ENCODE measurements at places on chromosomes 3 and 15. TPM values are rescaled to one million over a fixed set of nuclear protein-coding genes. Genes with fewer than 3 reads are reported as not detected.

DNA sequence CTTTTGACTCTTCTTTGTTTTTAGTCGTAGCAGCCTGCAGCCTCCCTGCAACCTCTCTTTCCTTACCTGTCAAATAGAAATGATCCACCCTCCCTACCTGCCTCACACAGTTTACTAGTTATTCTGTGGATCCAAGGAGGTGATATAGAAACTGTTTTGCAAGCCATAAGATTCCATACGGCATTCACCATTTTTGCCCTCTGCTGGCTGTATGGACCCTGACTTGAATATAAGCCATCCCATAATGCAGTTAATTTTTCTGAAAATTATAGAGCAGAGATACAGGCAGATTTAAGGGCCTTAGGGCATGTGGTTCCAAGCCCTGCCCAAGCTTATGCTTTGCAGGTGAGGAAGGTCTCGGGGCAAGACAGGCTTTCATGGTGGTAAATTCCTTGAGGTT lies 63.8 kb downstream of the CPN2 start:
- no peak for DNase-seq

DNA sequence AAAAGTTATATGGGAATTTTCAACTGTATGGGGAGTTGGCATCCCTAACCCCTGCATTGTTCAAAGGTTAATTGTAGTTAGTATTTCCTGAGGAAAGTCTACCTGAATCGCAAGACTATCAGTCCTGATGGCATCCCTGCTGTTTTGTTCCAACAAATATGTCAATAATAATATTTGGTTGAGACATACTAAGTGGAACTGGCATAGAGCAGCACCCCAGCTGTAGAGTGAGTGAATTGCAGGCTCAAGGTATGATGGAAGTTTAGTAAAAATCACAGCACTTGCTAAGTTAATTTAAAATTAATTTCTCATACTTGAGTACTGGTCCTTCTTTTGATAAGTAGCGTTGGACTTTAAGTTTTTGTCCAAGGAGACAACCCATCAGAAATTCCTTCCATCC lies 18.0 kb upstream of the COMMD2 start:
- DNase-seq: no peak

DNA sequence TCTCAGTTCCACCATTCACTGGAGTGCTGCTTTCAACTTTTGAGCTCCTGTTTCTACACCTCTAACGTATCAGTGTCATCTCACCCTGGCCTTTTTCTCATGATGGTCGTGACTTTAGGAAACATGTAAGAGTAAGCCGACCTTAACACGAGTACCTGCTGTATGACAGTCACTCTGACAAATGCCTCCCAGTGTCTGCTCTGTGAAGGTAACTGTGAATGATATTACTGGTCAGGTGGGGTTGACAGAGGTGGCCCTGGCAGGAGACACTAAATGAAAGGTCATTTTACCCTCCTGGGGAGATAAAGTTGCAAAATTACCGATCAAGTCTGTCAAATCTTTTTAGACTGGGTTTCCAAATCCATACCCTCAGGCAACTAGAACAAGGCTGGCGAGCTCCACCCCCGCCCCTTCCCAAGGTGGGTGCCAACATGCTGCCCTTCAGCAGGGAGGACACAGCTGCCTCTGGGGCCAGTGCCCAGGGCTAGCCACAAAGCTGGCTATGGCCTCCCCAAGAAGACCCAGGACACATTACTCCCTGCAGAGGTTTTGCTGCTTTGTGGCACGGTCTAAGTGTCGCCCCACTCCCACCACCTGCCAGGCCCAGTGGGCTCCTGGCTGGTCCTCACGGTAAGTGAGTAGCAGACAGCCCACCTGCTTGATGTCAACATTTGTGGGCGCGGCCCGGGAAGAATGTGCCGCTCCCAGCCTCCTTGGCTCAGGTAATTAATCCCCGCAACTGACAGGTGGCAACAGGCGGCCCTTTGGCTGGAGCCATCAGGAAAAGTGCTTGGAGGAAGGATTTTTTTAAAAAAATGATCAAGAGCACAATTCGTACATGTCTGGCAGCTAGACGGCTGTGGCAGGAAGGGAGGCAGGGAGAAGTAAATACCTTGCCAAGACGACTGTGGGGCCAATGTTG lies 211.8 kb downstream of the TP63 start:
- DNase-seq: no peak

DNA sequence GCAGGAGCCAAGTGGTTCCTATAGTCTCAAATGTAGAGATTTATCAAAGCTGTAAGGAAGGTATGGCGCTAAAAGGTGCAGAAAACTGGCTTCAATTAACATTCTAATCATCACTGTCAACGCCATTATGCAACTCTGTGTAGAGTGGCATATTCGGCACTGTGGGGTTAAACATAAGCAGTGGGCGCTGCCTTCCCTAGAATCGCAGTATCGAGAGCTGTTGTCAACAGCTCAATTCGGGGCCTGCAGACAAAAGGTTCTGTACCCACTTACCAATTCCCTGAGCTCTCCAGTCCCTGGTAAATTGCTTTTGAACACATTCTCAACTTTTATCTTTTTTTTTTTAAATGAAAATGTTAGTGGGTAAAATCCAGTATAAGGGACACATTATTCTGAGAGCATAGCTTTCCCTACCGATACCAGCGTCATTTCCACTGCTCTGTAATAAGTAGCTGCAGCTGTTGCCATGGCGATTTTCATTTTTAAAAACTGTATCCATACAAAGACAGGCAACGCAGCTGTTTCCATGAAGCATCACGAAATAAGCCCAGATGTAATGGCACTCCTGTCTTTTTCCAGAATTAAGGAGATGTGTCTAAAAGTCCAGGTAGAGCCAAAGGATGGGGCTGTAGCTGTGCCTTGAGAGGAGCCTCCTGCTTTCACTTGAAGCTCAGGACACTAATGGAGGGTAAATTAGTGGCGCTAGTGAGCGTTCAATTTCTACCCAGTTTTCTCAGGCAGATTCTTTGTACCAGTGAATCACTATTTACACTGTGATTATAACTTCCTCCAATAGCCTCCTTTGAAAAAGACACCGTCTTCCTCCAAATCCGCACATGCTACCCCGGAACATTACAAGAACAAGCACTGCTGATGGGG lies 250.3 kb downstream of the SLC9A9 start:
- DNase-seq: no peak

- DNase-seq: no peak
Observed at GRCh38 chr3:172262991-172263608, 185.2 kb downstream of the GHSR start.

DNA sequence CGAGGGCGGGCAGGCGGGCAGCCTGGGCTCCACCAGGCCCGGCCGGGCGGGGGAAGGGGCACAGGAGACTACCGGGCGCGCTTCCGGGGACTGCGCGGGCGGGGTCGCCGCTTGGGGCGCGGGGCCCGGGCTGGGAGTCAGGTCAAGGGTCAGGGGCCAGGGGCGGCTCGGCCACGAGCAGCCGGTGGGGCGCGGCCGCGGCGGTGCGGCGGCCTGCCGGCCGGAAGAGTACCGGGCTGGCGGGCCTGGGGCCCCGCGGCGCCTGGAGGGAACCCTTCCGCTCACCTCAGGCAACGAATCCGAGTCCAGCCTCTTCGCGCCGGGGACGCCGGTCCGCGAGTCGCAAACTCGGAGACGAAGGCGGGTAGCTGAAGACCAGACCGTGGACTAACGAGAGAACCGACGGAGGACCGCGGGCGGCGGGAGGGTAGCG lies 225 bp downstream of the RHOA start:
- DNase-seq: no peak

DNA sequence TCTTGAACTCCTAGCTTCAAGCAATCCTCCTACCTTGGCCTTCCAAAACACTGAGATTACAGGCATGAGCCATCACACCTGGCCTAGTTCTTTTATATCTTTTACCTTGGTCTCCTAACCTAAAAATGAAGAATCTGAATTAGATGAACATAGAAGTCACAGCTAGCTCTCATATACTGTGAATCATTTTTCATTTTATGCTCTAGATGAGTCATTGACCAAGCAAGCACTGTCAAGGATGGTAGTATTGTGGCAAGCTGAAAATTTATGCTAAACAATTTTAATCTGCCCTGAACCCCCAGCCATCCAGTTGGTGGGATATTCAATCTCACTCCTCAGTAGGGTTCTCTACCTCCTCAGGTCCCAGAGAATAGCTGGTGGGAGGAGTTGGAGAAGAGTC lies 48.3 kb upstream of the DNAJC13 start:
- no peak for DNase-seq

DNA sequence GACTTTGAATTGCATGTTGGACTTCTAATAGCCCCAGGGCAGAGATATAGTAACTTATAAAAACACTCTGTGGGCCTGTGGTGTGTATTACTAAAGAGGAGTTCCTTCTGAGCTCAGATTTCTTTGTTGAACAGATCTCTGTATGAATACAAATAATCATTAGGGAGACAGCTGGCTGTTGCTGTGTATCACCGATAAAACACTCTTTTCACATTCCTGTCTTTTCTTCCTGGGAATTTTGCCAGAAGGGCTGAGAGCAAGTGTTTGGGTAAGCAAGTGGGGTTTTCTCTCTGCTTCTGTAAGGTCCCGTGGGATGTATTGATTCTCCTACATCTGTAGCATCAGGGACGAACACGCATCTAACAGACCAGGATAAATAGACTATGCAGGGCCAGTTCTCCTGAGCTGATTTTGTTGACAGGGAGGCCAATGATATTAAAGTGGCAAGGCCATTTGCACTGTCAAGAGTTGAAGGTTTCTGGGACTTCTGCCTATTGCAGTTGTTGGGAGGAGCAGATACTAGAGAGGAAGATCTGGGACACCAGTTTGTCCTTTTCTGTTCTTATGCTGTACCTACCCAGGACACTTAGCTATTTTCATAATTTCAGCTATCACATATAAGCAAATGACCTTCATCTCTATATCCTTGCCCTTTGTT lies 225.9 kb upstream of the CD96 start:
- DNase-seq: no peak

GRCh38 chr15:84734794-84735479 lies 13.5 kb upstream of the ZNF592 start:
- DNase-seq: no peak

- DNase-seq: no peak
Observed at GRCh38 chr15:38904298-38904697, 339.7 kb upstream of the RASGRP1 start.

DNA sequence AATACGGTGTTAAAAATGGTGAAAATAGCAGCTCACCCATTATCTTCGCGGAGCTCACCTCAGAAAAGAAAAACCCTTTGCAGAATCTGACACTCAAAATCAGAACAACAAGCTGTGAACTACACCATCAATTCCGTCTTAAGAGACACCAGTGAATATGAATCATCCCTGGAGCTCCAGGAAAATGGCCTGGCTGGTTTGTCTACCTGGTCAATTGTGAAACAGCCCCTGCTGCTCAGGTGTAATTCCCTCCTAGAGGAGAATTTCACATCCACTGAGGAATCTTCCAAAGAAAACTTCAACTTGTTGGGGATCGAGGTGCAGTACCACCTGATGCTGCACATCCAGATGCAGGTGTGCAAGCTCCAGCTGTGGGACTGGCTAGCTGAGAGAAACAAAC lies 3.0 kb upstream of the XRN1 start:
- no peak for DNase-seq

- DNase-seq: no peak
Observed at GRCh38 chr3:33173103-33173502, 45.5 kb downstream of the SUSD5 start.

- no peak for DNase-seq
Observed at GRCh38 chr3:57350271-57350670, 57.8 kb upstream of the ASB14 start.

DNA sequence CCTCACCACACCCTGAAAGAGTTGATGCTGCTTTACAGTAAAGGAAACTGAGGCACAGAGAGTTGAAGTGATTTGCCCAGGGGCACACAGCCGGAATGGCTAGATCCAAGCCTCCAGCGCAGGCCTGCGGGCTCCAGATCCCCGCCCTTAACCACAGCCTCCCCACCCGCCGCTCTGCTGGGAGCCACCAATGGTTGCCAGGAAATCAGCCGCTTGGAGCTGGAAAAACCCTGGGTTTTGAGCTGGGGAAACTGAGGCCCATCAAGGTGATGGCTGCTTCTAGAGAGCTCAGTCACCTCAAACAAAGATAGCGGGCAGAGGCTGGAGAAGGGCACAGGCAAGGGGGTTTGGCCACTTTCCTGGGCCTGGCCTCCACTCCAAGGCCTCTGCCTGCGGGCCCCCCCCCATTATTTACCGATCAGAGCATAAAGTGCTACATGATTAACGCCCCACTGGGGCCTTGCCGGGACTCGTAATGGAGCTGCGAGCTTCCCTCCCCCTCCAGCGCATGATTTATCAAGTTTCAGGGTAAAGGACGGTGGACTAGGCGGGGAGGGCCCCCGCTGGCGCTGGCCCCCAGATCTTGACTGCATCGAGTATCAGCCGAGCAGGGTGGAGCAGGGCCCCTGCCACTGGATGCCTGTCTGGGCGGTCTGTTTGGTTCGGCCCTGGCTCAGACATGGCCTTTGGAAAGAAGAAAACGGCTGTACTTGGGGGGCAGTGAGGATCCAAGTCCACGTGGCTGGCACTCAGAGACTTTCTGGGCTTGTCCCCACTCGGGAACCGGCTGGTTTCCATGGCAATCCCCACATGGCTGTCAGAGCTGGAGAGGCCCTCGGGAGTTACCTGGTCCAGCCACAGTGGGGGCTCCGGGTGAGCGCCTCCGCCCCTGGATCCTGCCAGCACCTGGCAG lies 9.1 kb downstream of the PLXND1 start:
- no peak for DNase-seq

GRCh38 chr3:34140616-34141015 lies 342.2 kb downstream of the PDCD6IP start:
- DNase-seq: no peak

- no peak for DNase-seq
Observed at GRCh38 chr3:31925271-31925630, 55.8 kb downstream of the OSBPL10 start.

SKOR1 gene
- 0.02 TPM for polyA plus RNA-seq

RARRES1 gene
- 1.6 TPM for polyA plus RNA-seq

LRRC31 gene
- polyA plus RNA-seq: 0.74 TPM

SHC4 gene
- polyA plus RNA-seq: 0.07 TPM

WDR6 gene
- 29.4 TPM for polyA plus RNA-seq

SERINC4 gene
- polyA plus RNA-seq: not detected

HHLA2 gene
- polyA plus RNA-seq: not detected

XCR1 gene
- 0.03 TPM for polyA plus RNA-seq

ATXN7 gene
- 2.8 TPM for polyA plus RNA-seq

HRG gene
- polyA plus RNA-seq: 837 TPM

Measured in liver (tissue), 10 donors.